ENCODE measurements at places on chromosomes 11 and 22.

- no peak for DNase-seq
Measured at GRCh38 chr22:17943533-17944249, 80.7 kb downstream of the MICAL3 start.

- DNase-seq = no peak
Measured at GRCh38 chr11:86390487-86390886, 15.8 kb downstream of the CCDC81 start.

GRCh38 chr11:129237880-129238638 is 45.9 kb upstream of the ARHGAP32 start:
- no peak for DNase-seq

- DNase-seq = no peak
Measured at GRCh38 chr11:69468221-69468620, 13.2 kb upstream of the LINC01488 start.

GRCh38 chr11:72001834-72002591 is 3.3 kb downstream of the IL18BP start:
- DNase-seq = no peak

DNA sequence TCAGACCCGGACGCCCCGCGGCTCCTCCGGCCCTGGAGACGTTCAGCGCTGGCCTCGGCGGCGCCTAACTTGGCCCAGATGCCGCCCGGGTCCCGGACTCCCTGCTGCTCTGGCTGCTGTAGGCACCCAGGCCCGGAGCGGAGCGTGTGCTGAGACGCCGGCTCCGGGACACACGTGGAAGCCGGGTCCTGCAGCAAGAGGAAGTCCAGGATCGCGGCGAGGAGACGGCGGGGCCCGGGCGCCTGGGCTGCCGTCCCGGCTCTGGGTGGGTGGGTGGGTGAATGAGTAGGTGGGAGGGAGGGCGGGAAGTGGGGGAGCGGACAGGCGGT is 223 bp downstream of the WT1 start:
- DNase-seq = no peak

DNA sequence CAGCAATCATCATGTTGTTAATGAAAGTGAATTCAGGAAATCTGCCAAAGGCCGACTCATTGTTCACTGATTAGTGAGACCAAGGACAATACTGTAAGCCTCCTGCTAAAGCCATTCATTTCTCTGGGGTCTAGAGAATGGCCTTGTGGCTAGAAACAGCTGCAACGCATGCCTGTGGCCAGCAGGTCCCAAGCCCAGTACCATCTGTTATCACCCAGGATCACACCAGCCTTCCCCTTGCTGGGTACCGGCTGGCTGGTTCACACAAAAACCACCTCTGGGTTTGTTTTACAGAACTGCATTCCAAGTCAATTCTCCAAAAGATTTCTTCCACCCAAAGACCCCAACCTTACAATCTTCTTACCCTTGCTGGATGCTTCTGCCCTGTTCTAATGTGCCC is 1.1 kb downstream of the PLAAT5 start:
- DNase-seq = no peak

All from CD4-positive, alpha-beta T cell (primary cell).